LHCN-M2 (cell line): ENCODE measurements at places on chromosomes 2 and 18.

DNA sequence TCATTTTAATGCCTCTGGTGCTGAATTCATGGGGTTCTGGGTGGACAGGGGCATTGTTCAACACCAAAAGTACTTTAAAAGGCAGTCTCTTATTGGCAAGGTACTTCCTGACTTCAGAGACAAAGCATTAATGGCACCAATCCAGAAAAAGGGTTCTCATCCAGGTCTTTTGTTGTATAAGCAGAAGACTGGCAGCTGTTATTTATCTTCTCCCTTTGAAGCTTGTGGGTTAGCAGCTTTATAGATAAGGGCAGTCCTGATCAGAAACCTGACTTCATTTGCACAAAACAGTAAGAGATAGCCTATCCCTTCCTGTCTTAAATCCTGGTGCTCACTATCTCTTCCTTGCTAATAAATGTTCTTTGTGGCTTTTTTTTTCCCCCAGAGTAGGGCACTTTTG, 68.8 kb downstream of the VPS54 start:
- DNase-seq: no peak

DNA sequence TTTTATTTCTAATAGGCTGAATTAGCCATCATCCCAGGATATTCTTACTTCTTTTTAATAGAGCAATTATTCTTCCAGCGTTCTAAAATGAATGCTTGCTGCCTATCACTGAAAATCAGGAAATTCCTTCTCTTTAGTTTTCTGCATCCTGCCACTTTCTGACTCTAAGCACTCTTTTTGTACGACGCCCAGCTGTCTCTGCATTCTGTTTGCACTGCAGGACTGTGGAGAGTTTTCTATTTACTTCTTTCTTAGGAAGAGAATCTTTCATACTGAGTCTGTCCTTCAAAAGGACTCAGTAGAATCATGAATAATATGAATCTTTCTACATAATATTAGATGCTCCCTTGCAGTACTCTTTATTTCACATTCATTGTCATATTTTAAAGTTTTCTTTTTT, 360.4 kb upstream of the DSEL start:
- DNase-seq: no peak

DNA sequence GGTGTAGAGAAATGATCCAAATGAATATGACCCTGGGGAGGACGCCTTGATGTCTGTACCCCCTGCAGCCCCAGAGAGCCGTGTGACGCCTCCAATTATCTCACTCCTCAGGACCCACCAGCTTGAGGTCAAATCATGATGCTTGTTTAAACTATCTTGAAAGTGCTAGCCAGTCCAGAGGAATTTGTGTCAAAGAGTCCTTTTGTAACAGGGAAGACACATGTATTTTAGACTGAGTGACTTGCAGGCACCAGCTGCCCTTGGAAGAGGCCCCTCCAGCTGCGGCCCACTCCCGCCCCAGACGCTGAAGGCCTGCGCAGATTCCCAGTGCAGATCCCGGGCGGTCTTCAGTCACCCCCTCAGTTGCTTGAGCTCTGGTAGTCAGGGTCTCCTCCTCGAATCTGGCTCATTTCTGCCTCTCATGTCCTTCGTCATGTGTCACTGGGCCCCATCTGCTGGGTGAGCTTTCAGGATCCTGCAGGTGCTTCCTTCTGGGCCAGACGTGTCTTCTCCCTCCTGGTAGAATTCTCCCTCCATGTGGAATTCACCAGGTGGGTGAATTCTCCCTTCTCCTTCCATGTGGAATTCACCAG, 77.4 kb downstream of the RNF144A start:
- no peak for DNase-seq

- no peak for DNase-seq
These were observed 51.0 kb upstream of the PGAP1 start for GRCh38 chr2:196977507-196977906.

- DNase-seq: peak; percentile 58
These were observed 221.2 kb downstream of the PIEZO2 start for GRCh38 chr18:10928011-10928771.

DNA sequence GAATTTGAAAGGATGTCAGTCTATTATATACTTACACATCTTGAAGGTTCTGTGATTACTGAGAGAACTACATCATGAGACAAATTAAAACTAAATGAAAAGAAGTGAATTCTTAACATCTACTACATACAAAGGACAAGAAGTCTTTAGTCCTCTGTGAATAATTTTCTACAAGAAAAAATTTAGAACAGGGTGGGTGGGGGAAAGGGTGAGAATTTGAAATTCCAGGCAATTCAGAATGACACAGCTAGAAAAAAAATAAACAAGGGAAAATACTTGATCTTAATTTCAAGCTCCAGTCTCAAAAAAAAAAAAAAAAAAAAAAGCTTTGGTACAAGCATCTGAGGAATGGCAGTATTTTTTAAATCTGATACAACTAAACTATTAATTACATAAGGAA, 15.5 kb downstream of the CUL3 start:
- DNase-seq: no peak

- DNase-seq: no peak
These were observed 126.7 kb downstream of the TMEM182 start for GRCh38 chr2:102888514-102888913.

DNA sequence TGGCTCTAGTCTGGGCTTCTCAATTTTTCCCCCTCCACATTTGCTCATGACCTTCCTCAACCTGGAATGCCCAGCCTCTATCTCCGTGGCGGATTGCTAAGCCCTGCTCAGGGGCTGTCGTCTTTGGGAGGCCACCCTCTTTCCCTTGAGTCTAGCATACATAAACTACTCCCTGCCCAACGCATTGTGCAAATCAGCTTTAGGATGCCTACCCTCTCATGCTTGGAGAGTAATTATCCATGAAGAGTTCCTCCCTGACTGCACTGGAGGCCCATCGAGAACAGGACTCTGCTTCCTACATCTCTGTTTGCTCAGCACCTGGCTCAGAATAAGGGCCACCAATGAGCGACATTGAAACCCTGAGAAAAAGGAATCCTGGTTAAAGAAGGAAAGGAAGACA, 53.7 kb upstream of the NPAS2 start:
- no peak for DNase-seq

DNA sequence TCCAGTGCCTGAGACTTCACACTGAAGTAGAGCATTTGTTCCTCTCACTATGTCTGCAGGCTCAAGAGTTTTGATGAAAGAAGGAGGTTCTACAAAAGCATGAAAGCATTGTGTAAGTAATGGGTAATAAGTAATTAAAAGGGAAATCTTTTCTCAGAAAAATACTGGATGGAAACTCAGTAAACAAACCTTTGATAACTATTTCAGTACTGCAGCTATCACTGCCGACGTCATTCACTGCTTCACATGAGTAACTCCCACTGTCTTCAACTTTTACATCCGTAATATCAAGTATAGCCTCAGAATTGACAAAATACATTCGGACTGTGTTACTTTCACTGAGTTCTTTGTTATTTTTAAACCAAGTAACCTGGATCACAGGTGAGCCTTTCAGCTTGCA, 72.7 kb downstream of the TTN start:
- DNase-seq: no peak

GRCh38 chr2:5352286-5352685, 339.9 kb upstream of the SOX11 start:
- no peak for DNase-seq

DNA sequence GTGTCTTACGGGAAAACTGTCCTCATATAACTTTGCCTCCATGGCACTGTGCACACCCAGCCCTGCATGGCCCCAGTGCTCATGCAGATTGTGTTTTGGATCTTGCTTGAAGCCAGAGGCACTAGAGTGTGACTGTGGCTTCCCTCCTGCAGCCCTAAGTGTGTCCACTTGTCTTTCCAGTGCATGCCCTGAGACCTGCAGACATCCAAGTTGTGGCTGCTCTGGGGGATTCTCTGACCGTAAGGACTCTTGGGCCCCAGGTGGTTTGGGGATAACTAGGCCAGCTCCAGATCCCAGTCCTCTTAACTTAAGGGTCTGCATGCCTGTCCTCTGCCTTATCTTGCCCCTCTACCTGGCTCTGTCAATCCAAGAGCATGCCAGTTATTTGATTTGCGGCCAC, 96.6 kb downstream of the PLB1 start:
- no peak for DNase-seq

- DNase-seq: no peak
These were observed 52.2 kb upstream of the TMEM18 start for GRCh38 chr2:729376-729861.

- no peak for DNase-seq
These were observed 275.6 kb upstream of the ZSWIM2 start for GRCh38 chr2:187124529-187124928.

- DNase-seq: no peak
These were observed 374.7 kb downstream of the LNPK start for GRCh38 chr2:175627405-175627804.

GRCh38 chr2:233691443-233692433, 952 bp upstream of the UGT1A6 start:
- DNase-seq: no peak

GRCh38 chr2:140593132-140593531, 1537.7 kb downstream of the LRP1B start:
- DNase-seq: no peak

- DNase-seq: no peak
These were observed 43.6 kb downstream of the NHEJ1 start for GRCh38 chr2:219116776-219117646.

- no peak for DNase-seq
These were observed 33.1 kb downstream of the C18orf54 start for GRCh38 chr18:54390838-54391237.

DNA sequence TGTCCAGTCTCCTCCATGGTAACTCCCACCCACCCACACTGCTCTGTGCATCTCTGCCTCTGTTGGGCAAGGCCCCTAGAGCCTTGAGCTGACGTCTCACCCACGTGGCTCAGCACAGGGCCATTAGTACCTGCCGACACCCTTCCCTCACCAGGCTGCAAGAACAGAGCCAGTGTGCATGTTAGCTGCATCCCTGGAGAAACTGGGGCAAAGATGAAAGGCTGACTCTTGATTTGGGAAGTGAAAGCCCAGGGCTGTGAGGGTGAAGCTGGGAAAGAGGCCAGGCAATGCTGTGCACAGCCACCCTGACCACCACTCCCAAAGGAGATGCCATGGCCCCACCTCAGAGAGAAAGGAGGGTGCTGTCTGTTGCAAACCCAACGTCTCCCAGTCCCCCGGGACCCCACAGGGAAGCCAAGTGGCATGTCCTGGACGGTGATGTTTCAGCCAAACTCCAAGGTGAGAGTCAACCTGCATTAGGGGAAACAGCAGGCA, 20.0 kb upstream of the HPCAL1 start:
- no peak for DNase-seq

DNA sequence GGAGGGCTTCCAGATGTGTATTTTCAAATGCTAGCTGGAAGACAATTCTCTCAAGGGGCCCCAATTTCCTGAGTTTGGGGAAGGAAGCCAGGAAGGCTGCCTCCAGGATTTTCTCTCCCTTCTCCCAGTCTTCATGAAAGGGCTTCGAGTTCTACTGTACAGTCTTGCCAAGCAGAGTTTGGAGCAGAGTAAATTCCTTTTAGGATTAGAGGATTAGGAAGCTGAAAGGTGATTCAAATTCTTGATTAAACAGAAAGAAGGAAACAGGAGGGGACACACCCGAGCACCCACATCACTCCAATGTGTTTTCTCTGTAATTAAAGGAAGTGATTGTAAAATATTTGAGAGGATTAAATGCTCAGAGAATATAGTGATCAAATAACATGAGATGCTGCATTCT, 217.8 kb downstream of the SETBP1 start:
- DNase-seq: no peak

DNA sequence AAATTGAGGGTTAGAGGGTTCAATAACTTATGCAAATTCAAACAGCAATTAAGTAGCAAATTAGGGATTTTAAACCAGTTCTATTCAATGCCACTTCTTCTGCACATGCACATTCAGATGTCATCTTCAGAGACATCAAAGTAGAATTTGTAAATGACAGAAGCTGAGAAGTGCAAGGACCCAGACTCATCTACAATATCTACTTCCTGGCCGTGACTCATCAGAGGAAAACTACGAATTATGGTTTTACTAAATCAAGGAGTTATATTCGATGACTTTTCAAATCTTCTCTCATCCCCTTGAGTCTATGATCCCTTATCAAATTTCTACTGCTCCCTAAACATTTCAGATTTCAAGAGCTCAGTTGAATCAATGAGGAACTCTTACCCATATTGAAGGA, 20.0 kb upstream of the STAT4 start:
- DNase-seq: peak; percentile 37

GRCh38 chr2:23449413-23449812, 64.4 kb downstream of the KLHL29 start:
- no peak for DNase-seq

DNA sequence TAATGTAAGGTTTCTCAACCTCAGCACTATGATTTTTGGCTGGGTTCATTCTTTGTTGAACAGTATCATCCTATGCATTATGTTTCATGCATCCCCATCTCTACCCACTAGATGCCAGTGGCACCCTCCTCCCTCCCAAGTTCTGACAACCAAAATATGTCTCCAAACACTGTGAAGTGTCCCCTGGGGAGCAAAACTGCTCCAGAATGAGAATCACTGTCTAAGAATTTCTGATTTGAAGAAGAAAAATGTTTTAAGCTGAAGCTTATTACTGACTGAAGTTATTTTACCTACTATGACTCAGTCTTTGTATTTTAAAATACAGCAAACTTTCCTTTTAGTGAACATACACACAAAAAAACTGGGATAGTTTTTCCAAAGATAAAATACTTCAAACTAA, 3.4 kb downstream of the THADA start:
- peak; percentile 73 for DNase-seq

GRCh38 chr18:41828137-41828536, 126.9 kb upstream of the PIK3C3 start:
- DNase-seq: no peak
